ENCODE measurements at places on chromosomes 2 and 18. TPM values are rescaled to one million over a fixed set of nuclear protein-coding genes. Genes with fewer than 3 reads are reported as not detected.

DNA sequence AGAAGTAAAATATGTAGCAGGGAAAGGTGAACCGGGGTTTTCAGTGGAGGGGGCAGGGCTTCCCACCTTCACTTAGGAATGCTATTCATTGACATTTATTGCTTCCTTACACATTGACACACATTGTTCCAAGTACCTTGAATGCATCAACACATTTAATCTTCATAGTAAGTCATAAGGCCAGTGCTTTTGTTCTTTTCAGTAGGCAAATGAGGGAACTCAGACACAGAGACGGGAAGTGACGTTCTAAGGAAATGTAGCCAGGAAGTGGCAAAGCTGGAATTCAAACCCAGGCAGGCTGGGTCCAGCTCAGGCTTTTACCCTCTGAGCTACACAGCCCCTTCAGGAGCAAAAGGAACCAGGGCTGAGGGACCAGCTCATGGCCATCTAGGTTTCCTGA, 20.7 kb downstream of the BMP10 start:
- no peak for DNase-seq

DNA sequence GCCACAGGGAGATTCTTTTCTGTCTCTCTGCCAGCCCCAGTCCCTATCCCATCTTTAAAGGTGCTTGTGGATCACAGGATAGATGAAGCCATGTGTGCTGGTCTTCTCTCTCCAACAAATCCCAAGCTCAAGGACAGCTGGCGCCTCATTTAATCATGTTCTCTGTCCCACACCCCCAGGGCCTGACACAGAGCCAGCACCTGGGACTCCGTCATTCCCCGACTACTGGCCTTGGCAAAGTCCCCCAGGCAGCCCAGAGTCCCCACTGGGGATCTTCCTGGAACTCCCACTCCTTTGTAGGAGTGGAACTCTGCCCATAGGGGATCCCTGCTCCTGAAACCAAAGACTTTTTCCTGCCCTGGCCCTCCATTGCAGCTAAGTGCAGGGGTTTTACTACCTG, 60.8 kb downstream of the MTHFD2 start:
- no peak for DNase-seq

DNA sequence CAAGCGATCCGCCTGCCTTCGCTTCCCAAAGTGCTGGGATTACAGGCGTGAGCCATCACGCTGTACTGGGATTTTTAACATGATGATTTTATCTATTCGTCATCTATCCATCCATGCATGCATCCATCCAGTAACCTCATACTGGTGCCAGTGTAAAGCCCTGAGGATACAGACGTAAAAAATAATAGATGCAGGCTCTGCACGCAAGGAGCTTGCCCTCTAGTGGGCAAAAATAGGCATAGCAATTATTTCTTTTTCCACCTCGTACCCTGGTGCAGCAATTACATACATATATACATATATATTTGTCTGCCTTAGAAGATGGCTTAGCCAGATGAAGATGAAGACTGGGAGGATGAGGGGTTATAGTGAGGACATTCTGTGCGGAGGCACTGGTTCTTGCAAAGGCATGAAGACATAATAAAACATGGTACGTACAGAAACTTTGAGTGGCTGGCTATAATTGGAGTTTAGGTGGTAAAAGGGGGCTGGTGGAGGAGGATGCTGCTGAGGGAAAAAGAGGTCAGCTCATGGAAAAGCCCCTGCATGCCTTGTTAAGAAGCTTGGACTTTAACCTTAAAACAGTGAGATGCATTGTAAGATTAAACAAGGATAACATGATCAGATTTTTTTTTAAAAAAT, 19.6 kb upstream of the RPIA start:
- no peak for DNase-seq

- DNase-seq, result no peak
Measured at GRCh38 chr2:95019572-95019971, 5.9 kb upstream of the MAL start.

Gene NTSR2
- not detected for polyA plus RNA-seq

Gene ERBB4
- 63.3 TPM for polyA plus RNA-seq

Gene MYCN
- polyA plus RNA-seq, result 37.3 TPM

Gene SERPINB12
- polyA plus RNA-seq, result not detected

DNA sequence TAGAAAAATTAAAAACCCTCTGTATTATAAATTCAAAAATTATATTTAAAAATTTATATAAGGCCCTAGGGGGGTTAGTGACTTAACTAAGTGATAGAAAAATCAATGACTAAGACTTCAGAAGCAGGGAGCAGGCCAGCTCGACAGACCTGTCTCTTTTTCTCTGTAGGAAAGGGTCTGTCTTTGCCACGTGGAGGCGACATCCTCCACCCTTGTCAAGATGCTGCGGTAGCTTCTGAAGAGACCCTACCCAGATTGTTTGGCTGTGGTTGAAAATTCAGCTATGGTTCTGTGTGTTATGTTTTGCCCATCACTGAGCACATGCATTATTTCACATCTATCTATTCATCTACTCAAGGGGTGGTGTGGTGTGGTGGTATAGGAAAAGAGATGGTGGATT, 8.2 kb upstream of the SLC4A3 start:
- DNase-seq, result no peak

- no peak for DNase-seq
Measured at GRCh38 chr18:21257386-21257785, 15.4 kb downstream of the GREB1L start.

DNA sequence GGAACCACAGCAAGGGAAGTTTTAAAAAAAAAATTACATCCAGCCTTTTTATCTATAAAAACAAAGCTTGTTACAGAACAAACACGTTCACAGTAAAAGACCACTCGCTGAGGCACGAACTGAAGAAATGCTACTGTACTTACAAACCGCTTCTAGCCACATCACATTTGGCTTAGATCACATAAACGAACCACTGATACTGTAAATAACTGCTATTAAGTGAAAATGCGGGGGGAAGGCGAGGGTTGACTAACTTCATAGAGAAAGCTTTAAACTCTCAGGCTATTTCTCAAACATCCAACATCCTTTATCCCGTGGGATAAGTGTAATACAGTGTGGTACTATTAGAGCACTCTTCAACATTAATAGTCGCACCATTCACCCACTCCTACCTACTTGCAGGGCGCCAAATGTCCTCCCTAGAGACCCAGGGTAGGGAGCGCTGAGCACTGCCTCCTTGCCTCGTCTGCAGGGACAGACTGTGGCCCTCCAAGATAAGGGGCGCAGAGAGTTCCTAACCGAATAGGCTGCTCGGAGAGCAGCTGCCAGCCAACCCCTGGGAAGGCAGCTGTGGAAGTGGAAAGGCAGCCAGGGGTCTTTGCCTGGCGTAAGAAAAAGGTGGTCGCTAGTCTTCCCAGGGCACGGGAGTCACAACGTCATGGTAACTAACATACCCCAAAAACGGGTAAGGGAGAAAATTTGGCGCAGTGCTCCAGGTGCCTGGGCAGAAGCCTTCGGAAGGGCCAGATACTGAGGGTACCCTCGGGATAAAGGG, 854 bp downstream of the GPR155 start:
- DNase-seq, result no peak

DNA sequence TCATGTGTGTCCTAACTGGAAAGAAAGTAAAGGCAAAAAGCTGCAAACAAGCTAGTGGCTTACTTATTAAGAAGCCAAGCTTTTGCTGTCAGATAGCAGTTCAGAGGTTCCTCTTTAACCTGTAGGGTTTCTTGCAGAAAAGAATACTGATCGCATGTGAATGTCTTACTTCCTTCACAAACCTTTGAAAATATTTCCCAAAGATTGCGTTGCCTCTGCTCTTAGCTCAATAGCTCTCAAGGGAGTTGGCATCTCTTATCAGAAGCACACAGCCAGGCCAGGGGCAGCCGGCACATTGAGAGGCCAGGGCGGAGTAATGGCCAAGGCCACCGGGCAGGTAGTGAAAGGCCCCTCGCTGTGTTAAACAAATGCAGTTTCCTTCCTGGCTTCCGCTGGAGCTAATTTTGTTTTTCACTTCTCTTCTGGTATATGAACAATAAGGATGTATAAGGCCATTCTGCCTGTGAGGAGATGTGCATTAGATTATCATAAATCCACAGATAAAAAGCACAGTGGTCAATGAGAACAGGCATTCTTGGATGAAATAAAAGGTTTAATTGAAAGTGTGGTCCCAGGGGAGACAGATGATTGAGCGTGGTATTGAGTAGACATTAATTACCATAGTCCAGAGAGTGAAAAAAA, 542.4 kb upstream of the NRP2 start:
- no peak for DNase-seq

DNA sequence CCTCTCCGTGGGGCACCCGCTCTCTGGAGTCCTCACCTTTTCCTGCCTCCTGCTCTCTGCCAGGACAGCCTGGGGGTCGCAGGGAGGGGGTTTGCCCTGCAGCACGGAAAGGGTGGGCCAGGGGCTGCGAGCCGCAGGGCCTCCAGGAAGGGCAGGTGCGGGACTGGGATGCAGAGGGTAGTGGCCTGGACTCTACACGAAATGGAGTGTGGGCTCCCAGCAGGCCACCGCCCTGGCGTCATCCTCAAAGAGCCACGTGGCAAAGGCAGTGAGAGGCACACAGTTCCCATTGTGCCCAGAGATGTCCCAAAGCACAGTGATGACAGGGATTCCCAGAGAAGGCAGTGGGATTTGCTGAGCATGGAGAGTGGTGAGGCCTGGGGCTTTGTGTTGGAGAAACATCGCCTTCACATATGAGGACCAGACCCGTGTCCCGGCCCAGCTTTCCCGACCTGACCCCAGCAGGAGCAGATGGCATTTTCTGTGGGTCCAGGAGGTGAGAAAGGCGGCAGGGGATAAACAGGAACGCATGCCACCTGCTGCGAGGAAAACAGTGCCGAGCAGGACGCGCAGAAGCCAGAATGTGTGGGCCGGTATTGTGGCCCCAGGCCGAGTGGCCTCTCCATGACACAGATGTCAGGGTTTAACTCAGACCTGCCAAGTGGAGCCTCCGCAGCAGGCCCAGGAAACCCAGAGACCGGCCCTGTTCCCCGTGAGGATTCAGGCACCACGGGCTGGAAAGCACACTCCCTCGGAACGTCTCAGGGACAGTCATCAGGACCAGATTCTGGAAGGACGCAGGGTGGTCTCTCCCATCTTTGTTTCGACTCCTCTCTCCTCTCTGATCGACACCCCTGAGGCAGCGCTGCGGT, 855.5 kb upstream of the SALL3 start:
- DNase-seq, result no peak

DNA sequence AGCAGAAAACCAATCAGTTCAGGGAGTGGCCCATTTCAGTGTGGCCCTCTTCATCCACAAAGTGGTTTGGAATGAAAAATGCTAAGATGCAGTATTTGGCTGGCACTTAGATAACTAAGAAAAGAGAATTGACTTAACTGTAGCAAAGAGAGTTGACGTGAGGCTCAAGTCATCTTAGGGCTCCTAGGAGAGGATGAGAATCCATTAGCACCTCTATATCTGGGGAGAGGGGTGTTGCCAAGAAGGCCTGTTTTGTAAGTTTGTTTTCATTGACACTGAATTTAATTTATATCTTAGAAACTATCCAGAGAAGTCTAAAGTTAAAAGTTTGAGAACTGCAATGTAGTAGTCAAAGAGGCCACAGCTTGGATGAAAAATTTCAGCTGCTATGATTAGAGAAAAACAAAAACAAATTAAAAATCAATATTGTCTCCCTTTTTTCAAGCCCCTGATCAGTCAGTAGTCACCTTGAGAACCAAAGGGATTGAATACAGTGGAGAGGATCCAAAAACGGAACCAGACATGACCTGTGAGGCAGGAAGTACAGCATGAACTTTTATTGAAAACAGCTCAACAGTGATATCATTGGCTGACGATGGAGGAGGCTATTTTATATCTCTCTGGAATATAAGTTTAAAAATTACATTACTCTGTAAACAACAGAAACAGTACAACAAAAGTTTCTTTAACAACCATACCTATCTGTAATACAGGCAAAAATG, 52.7 kb downstream of the PHLPP1 start:
- DNase-seq, result no peak

Gene SIX2
- polyA plus RNA-seq, result 26.4 TPM

GRCh38 chr2:200165687-200166086, 140.8 kb upstream of the SPATS2L start:
- no peak for DNase-seq

Gene TBC1D8
- polyA plus RNA-seq, result 21.2 TPM

- DNase-seq, result no peak
Measured at GRCh38 chr2:103402336-103402735, 640.5 kb downstream of the TMEM182 start.

- no peak for DNase-seq
Measured at GRCh38 chr2:165959371-165959770, 5.8 kb upstream of the TTC21B start.

DNA sequence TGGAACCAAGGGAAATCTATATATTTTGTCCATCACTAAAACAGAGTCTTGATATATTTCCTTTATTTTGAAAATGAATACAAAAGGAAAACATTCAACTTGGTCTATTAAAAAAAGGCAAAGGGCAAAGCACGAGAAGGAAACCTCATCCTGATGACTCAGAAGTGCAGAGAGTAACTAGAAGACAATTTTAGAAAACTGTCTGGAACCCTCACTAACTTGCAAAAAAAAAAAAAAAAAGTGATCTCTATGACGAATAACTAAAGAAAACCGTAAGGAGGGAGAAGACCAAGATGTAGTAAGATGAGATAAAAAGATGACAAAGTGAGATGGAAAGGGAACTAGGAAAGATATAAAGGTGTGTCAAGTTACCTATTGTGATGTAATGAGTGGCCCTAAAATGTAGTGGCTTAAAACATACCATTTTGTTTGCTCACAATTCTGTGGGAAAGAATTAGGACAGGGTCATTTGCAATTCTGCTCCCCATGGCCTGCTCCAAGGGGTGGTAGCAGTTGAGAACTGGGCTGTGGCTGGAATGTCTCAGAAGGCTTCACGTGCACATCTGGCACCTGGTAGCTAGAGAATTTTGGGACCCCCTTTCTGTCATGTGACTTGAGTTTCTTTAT, 303.0 kb downstream of the DYSF start:
- no peak for DNase-seq

- no peak for DNase-seq
Measured at GRCh38 chr2:138919120-138919747, 139.0 kb upstream of the NXPH2 start.

Gene MC2R
- not detected for polyA plus RNA-seq

GRCh38 chr2:112159454-112159921, 21.3 kb downstream of the FBLN7 start:
- no peak for DNase-seq

- no peak for DNase-seq
Measured at GRCh38 chr2:104179644-104180043, 674.3 kb upstream of the POU3F3 start.

Gene ZAP70
- polyA plus RNA-seq, result 2.7 TPM

Gene GPR75
- 2.3 TPM for polyA plus RNA-seq

GRCh38 chr2:206824993-206825392, 59.6 kb downstream of the FASTKD2 start:
- DNase-seq, result no peak

Gene VAMP8
- 18.8 TPM for polyA plus RNA-seq

DNA sequence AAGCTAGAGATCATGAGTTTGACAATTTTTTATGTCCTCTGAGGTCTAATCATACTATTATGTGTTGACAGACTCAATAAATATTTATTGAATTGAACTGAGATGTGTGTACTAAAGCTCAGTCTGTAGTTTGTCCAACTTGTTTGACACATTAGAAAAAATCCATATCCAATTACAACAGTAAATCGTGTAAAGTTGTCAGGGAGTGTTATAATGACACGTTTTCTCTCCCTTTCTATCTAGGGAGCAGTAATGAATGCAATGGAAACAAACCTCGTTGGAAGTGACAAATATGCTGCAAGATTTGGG, 28.4 kb downstream of the ITGA4 start:
- no peak for DNase-seq
